ENCODE measurements at places on chromosomes 12 and 14. TPM values are rescaled to one million over a fixed set of nuclear protein-coding genes. Genes with fewer than 3 reads are reported as not detected.

Gene SYNDIG1L
- not detected for total RNA-seq

Gene PTPRO
- total RNA-seq, result 4.8 TPM

Gene CDH24
- total RNA-seq, result 6.4 TPM

Gene TPPP2
- total RNA-seq, result not detected

Gene HOXC12
- total RNA-seq, result not detected

Gene MSI1
- total RNA-seq, result 1.5 TPM

Gene COX8C
- total RNA-seq, result not detected

Data from urinary bladder (tissue), 4 donors.